ENCODE measurements at places on chromosomes 6 and 20.

DNA sequence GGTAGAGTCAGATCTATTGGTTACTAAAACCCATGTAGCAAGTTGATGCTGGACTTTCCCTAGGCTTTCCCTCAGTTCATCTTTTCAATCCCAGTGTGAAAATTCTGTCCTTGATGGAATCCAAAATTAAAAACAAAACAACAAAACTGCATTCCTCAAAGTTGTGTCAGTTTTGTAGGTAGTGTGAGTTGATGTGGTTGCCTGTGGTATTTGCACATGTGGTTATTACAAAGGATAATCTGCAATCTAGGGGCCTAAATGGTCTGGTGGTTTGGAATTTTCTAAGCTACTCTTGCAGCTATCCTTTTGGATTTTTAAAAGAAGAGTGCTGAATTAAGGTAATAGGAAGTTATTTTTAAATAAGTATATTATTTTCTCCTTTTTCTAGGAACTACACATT lies 132.2 kb upstream of the SCGN start:
- DNase-seq, result no peak

- DNase-seq, result no peak
These were observed 29.1 kb downstream of the GPX6 start for GRCh38 chr6:28486533-28486932.

DNA sequence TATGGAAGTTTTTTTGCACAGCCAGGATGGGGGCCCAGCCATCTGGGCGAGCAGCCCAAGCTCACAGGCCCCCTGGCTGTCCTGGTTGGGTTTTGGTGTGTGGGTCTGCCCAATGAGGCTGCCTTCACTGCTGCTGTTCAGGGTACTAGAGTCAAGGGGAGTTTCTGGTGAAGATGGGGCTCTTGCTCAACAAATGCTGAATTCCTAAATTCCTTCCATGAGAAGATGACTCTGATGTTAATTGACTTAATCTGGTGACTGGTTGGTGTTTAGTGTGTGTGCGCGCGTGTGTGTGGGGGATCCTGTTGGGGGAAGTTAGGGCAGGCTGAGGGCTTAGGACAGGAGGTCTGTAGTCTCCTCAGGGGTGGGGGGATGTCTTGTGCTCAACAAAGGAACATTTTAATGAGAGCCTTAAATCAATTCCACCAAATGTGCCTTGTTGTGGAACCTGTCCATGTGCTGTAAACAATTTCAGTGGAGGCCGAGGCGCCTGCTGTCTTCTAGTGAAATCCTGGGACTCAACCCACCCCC lies 1.9 kb downstream of the PTK7 start:
- no peak for DNase-seq

DNA sequence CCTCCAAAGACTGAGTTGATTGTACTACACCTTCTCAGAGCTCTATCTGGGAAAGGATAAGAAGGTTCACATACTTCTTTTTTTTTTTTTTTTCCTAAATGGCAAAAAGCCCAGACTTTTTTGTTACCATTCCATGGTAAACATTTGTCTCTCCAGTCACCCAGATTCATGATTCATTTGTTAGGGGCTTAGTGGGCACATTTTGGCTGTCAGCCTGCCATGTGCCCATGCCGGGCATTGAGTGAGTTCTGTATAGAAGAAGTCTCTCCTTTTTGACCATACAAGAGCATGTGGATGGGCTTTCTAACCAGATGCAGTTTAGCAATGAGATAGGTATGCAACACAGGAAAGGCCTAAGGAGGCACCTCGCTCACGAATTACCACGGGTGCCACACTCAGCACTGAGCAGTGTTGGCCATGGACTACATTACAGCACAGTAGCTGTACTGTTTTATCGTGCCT lies 447.5 kb upstream of the HSF2 start:
- no peak for DNase-seq

Data from stimulated activated CD8-positive, alpha-beta memory T cell treated with anti-CD3 and anti-CD28 coated beads, Interleukin-2, amount 100 ng/mL, for 1 hour (primary cell).